CD4-positive, CD25-positive, alpha-beta regulatory T cell (primary cell): ENCODE measurements at places on chromosomes 7 and 10. TPM values are rescaled to one million over a fixed set of nuclear protein-coding genes. Genes with fewer than 3 reads are reported as not detected.

DNA sequence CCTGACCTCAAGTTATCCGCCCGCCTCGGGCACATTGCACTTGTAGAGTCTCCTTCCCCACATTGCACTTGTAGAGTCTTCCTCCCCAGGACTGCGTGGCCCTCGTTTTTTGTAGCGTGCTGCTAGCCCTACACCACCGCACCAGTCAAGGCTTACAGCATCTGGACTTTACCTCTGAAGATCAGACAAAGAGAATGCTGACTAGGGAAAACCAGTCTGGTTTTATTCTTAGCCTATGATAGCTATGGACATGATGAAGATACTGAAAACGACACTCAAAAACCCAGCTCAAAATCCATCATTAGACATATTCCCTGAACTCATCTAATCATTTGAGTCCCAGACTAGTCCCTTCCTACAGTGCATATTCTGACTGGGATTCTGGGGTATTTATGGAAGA, 71.9 kb upstream of the AKR1E2 start:
- no peak overlapping the region for H3K4me3 ChIP-seq
- no peaks in the 10 kb centered on the region for H3K36me3 ChIP-seq
- no peak overlapping the region for H3K27ac ChIP-seq
- H3K4me1 ChIP-seq: no peaks in the 10 kb centered on the region
- no peak for DNase-seq
- peaks cover 7% of the 10 kb centered on the region for H3K27me3 ChIP-seq

DNA sequence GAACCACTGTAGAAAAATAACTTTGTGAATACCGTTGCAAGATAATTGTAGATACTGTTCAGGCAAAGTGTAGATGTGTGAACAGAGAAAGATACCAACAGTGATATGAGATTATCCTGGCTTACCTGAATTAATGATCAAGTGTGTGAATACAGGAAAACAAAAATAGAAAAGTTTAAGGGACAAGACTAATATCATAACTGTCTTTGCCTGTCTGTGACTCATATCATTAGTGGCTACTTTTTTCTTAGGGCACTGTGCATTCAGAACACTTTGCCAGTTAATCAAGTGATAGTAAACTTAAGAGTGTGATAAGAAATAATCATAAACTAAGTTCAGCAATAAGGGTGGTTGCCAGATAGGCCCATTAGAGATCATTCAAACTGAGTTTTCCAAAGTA, 323.0 kb upstream of the LRGUK start:
- DNase-seq: no peak
- H3K4me1 ChIP-seq: no peaks in the 10 kb centered on the region
- no peaks in the 10 kb centered on the region for H3K27me3 ChIP-seq
- no peaks in the 10 kb centered on the region for H3K36me3 ChIP-seq
- no peak overlapping the region for H3K4me3 ChIP-seq

DNA sequence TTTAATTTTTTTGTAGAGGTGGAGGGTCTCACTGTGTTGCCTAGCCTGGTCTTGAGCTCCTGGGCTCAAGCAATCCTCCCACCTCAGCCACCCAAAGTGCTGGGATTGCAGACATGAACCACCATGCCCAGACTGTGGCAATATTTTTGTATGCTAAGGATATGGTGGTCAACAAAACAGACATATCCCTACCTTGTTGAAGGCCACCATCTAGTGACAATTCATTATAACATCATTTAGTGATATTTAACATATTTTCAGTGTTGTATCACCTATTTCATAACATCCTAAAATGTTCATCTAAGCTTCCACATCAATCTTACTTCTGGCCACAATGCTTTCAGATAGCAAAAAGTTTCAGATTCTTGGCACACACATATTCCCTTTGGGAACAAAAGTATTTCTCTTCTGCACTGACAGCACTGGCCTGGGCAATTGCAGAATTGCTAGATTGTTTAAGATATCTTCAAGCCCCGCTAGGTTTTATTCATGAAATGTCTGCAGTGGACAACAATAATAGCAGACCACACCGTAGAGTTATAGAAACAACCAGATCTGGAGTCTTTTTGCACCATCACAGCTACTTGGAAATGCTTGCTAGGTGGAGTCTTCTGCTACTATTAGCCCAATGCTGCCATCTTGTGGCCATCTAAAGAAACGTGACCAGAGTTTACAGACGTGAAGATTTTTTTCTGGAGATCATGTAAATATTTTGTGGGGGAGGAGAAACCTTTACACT, 58.4 kb downstream of the DNAJC12 start:
- H3K27ac ChIP-seq: no peak overlapping the region
- H3K27me3 ChIP-seq: no peaks in the 10 kb centered on the region
- peak; percentile 88 for DNase-seq
- no peaks in the 10 kb centered on the region for H3K36me3 ChIP-seq
- H3K4me3 ChIP-seq: no peak overlapping the region
- H3K4me1 ChIP-seq: no peaks in the 10 kb centered on the region

GRCh38 chr7:35026150-35026549, 11.1 kb downstream of the DPY19L1 start:
- H3K27ac ChIP-seq: no peak overlapping the region
- H3K27me3 ChIP-seq: no peaks in the 10 kb centered on the region
- no peak overlapping the region for H3K4me3 ChIP-seq
- no peaks in the 10 kb centered on the region for H3K36me3 ChIP-seq
- no peak for DNase-seq

DNA sequence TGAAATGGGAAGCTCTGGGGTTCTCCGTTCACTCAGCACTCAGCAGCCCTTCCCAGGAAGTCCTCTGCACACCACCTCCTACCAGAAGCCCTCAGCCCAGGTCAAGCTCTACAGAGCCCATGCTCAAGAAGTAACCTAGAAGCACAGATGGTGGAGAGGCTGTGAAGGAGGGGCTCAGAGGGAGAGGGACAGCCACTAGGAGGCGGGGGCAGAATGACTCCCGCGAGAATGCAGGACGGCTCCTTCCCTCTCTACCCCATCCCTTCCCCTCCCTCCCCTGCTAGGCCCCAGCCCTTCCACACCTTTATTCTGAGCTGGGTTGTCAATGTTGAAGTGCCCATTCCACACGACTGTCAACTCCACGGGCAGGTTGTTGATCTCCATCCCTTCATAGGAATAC, 373.2 kb downstream of the PLXNA4 start:
- DNase-seq: no peak
- no peaks in the 10 kb centered on the region for H3K36me3 ChIP-seq
- no peak overlapping the region for H3K4me3 ChIP-seq
- H3K27ac ChIP-seq: no peak overlapping the region

- no peaks in the 10 kb centered on the region for H3K4me1 ChIP-seq
- no peak overlapping the region for H3K4me3 ChIP-seq
- no peaks in the 10 kb centered on the region for H3K36me3 ChIP-seq
- H3K27me3 ChIP-seq: no peaks in the 10 kb centered on the region
Measured at GRCh38 chr10:962342-962741, 25.9 kb upstream of the GTPBP4 start.

DNA sequence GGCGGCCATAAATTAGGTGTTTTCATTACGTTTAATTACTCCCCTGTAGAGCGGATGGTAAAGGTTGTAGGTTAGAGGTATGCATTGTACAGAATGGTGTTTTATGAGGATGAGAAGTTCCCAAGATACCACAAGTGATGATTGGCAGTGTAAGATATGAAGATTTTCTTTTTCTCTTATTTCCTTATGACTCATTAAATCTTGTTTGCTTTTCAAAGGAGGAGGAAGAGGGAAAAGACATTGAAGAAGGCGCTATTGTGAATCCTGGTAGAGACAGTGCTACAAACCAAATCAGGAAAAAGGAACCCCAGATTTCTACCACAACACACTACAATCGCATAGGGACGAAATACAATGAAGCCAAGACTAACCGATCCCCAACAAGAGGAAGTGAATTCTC, 133.9 kb downstream of the AASS start:
- no peaks in the 10 kb centered on the region for H3K36me3 ChIP-seq
- H3K4me3 ChIP-seq: no peak overlapping the region
- no peak overlapping the region for H3K27ac ChIP-seq
- H3K4me1 ChIP-seq: no peaks in the 10 kb centered on the region

DNA sequence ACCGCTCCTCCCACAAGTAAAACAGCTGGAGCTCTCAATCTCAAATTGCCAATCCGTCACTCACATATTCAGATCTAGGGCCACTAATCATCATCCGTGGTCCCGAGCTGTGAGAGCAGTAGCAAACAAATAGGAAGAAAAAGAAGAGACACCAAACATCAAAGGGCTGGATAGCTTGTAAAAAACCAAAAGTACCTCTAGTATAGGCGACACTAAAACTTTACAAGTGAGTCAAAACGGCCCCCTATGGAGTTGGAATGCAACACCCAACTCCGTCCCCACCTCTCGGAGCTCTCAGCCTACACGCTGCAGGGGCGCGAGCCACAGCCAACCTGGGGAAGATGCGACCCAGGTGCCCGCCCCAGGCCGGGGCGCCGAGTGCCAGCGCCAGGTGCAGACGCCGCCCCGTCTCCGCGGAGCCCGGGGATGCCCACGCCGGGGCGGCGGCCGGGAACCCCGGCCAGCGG, 581 bp downstream of the FAM3C start:
- no peaks in the 10 kb centered on the region for H3K36me3 ChIP-seq
- no peaks in the 10 kb centered on the region for H3K27me3 ChIP-seq
- peak overlapping the region; percentile 65 for H3K27ac ChIP-seq
- H3K4me1 ChIP-seq: peaks cover 19% of the 10 kb centered on the region

DNA sequence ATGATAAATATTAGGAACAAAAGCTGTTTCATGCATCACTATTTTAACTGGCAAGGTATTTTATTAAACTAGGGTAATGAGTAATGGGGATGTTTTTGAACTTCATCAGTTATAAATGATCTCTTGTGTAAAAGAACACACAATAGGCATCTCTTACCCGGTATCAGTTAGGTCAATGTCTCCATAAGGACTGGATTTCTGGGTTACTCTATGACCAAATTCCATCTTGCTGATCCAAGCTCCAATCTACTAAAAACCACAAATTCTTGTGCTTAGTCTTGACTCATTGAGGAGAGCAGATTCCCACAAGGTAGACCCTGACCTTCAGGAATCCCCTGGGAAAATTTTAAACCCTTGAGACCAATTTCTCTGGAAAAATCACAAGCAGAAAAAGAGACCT, 1167.7 kb downstream of the XPNPEP1 start:
- no peak overlapping the region for H3K27ac ChIP-seq
- no peak for DNase-seq
- H3K27me3 ChIP-seq: no peaks in the 10 kb centered on the region
- no peak overlapping the region for H3K4me3 ChIP-seq
- H3K36me3 ChIP-seq: no peaks in the 10 kb centered on the region
- H3K4me1 ChIP-seq: no peaks in the 10 kb centered on the region

DNA sequence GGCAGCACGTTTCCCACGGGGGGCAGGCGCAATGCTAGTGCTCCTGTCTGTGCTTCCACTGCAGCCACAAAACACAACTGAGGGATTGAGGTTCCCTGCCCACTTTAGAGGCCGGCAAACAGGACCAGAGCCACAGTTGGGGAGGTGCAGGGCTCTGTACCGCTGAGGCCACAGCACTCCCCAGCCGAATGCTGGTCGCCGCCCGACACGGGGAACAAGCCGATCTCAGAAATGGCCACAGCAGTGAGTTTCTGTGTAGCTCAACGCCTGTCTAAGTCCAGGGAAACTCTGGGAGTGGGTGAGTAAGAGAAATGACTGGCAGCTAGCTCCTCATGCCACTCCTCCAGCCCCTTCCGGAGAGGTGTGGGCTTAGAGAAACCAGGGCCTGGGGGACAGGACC, 194.0 kb upstream of the VWC2 start:
- H3K36me3 ChIP-seq: no peaks in the 10 kb centered on the region
- H3K4me3 ChIP-seq: no peak overlapping the region
- H3K27me3 ChIP-seq: no peaks in the 10 kb centered on the region
- DNase-seq: no peak
- no peak overlapping the region for H3K27ac ChIP-seq

- no peaks in the 10 kb centered on the region for H3K27me3 ChIP-seq
- H3K4me1 ChIP-seq: peaks cover 7% of the 10 kb centered on the region
- no peaks in the 10 kb centered on the region for H3K36me3 ChIP-seq
Measured at GRCh38 chr7:952548-953441, 1.7 kb downstream of the ADAP1 start.

DNA sequence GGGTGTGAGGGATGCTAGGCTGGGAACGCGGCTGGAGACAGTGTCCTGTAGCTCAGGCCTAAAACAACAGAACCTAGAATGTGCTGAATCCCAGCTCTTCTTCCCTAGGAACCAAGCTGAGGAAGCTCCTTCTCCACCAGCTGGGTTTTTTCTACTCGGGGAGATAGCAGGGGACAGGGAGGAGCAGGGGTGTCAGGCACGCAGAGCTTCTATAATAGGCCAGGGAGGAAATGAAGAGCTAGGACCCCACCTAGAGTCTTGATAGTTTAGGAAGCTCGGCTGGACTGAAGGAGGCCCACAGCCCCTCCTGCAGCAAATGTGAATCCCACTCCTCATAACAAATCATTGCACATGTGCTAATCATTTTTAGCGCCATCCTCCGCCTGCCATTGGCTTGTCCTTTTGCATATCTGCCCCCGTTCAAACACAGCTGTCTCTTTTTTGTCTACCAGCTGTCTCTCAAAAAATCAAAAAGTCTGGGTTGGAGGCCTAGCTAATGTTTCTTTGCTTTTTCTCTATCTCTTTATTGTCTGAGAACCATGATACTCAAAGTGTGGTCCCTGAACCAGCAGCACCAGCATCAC, 24.1 kb upstream of the FAM180A start:
- no peaks in the 10 kb centered on the region for H3K4me1 ChIP-seq
- no peak overlapping the region for H3K4me3 ChIP-seq
- DNase-seq: no peak
- H3K36me3 ChIP-seq: no peaks in the 10 kb centered on the region

GRCh38 chr7:95444796-95445195, 10.0 kb upstream of the PON2 start:
- no peaks in the 10 kb centered on the region for H3K27me3 ChIP-seq

GRCh38 chr7:85343484-85343883, 156.6 kb upstream of the SEMA3D start:
- no peak overlapping the region for H3K4me3 ChIP-seq
- DNase-seq: no peak
- H3K27me3 ChIP-seq: no peaks in the 10 kb centered on the region
- H3K27ac ChIP-seq: no peak overlapping the region
- H3K4me1 ChIP-seq: no peaks in the 10 kb centered on the region
- H3K36me3 ChIP-seq: no peaks in the 10 kb centered on the region

GRCh38 chr10:107727767-107728317, 563.3 kb upstream of the SORCS1 start:
- H3K27ac ChIP-seq: no peak overlapping the region
- no peaks in the 10 kb centered on the region for H3K36me3 ChIP-seq
- H3K4me1 ChIP-seq: no peaks in the 10 kb centered on the region
- DNase-seq: no peak

GRCh38 chr10:124992462-124993344, 50.8 kb downstream of the ZRANB1 start:
- no peak overlapping the region for H3K27ac ChIP-seq
- no peaks in the 10 kb centered on the region for H3K4me1 ChIP-seq
- peaks cover 3% of the 10 kb centered on the region for H3K36me3 ChIP-seq
- no peak overlapping the region for H3K4me3 ChIP-seq
- peak; percentile 29 for DNase-seq

Gene BET1
- total RNA-seq: 11.4 TPM

Gene MGAM2
- not detected for total RNA-seq

Gene CYP2W1
- total RNA-seq: not detected

Gene PAOX
- total RNA-seq: 6.7 TPM
